ENCODE measurements at places on chromosomes 13 and 19.

DNA sequence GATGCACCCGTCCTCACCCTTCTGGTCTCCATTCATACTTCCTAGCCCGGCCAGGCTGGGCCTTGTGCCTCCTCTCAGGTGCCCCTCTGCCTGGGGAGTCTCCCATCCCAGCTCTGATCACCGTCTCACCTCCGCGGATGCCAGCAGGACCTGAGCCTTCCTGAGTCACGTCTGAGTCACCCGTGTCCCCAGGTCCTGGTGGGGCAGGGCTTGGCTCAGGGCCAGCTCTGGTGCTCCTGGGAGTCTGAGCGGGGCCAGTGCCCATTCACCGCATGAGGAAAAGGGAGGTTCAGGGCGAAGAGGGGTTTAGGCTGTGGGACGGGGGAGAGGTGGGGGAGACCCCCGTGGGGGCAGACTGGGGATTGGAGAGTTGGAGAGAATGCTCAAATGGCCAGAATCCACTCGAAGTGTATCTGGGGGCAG is 593 bp downstream of the ATP8B3 start:
- no peak for DNase-seq

GRCh38 chr13:59494560-59494970 is 669.2 kb downstream of the DIAPH3 start:
- DNase-seq = no peak

- peak; percentile 46 for DNase-seq
Measured at GRCh38 chr19:17302391-17303166, 646 bp downstream of the ABHD8 start.

DNA sequence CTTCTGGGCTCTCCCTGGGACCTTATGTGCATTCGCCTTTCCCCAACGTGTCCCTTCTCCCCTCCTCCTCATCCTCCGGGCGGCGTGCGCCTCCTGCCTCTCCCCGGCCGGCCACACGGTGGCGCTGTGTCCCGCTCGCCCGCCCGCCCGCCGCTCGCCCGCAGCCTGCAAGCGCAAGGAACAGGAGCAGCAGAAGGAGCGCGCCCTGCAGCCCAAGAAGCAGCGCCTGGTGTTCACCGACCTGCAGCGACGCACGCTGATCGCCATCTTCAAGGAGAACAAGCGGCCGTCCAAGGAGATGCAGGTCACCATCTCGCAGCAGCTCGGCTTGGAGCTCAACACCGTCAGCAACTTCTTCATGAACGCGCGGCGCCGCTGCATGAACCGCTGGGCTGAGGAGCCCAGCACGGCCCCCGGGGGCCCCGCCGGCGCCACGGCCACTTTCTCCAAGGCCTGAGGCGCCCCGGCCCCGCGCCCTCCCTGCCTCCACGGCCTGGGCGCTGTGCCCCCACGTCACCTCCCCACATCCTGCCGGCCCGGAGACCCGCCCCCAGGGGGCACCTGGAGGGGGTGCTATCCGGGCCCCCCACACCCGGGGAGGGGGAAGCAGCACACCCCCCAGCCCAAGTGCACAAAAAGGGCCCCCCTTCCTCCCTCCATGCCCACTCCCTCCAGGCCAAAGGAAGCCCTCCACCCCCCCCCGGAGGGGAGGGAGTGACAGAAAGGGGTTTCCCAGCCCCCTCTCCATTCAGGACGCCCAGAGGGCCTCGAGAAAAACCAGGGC is 21.9 kb downstream of the ONECUT3 start:
- no peak for DNase-seq

GRCh38 chr13:20882206-20882605 is 20.3 kb downstream of the XPO4 start:
- no peak for DNase-seq

DNA sequence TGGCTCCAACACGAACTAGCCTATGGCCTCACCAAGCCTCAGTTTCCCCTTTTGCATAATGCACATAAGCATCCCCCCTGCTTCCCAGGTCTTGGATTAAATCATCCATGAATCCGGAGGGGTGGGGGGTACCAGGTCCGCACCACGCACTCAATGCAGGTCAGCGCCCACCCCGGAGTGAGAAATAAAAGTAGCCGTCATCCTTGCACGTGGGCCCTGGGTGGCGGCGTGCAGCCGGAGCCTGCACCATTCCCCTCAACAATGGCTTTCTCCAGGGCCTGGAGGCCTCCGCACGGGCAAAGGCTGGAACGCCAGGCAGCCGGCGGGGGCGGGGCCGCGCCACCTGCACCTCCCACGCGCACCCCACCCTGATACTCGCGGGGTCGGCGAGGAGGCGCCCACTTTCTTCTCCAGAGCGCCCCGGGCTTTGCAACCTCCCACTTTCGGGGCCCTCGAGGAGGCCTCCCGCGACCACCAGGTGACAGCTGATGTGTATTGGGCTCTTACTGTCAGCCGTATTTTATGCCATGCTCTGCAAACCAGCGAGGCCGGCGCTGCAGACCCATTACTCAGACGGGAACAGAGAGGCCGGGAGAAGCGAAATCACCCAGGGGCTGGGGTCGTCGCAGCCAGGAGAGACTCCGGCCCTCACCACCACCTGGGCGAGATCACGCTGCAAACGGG is 767 bp upstream of the GADD45B start:
- DNase-seq = peak; percentile 75

DNA sequence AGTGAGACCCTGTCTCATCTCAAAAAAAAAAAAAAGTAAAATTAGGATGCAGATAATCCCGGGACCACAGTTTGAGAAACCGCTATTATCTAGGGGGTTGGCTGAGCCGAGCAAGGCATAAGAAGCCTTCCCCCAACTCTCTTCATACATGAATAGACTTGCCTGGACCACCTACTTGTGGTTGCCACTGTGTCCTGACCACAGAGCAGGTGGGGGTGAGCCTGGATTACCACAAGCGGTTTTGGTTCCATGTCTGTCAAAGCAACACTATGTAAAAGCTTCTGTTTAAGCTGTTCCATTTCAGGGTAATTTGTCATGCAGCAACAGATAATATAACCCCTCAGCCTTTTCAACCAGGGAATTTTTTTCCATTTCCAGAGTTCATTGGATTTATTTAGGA is 3.3 kb upstream of the NAPA start:
- peak; percentile 94 for DNase-seq

- DNase-seq = no peak
Measured at GRCh38 chr13:41200126-41200525, 5.8 kb upstream of the KBTBD7 start.
